ENCODE measurements at places on chromosomes 1 and 21. TPM values are rescaled to one million over a fixed set of nuclear protein-coding genes. Genes with fewer than 3 reads are reported as not detected.
A peak's percentile ranks its signal among the peaks of the same experiment; 100 is the strongest.

The CCDC30 gene
- 3.2 TPM for total RNA-seq

The CNIH3 gene
- total RNA-seq: 3.4 TPM

The IGSF5 gene
- total RNA-seq: not detected

- peaks cover 31% of the 10 kb centered on the region for H3K4me1 ChIP-seq
- DNase-seq: no peak
- peak overlapping the region; percentile 3 for H3K27ac ChIP-seq
These were observed 683 bp upstream of the EFNA4 start for GRCh38 chr1:155062702-155063411.

DNA sequence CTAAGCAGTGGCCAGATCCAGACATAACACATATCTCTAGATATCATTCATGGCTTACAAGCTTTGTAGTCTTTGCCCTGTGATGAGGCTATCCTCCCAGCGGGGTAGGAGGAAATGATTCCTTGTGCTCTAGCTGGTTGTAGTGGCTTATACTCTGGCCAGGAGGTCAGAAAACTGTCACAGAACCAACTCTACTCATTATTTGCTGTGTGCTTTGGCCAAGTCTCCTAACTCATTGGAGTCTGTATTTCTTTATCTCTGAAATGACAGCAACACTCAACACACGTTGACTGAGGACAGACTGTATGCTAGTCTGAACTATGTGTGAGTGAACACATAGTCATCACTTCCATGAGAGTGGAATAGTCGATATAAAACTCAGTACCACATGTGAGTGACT lies 116.7 kb upstream of the F3 start:
- DNase-seq: no peak
- no peaks in the 10 kb centered on the region for H3K36me3 ChIP-seq
- no peaks in the 10 kb centered on the region for H3K27me3 ChIP-seq
- H3K4me3 ChIP-seq: no peak overlapping the region
- H3K27ac ChIP-seq: no peak overlapping the region

DNA sequence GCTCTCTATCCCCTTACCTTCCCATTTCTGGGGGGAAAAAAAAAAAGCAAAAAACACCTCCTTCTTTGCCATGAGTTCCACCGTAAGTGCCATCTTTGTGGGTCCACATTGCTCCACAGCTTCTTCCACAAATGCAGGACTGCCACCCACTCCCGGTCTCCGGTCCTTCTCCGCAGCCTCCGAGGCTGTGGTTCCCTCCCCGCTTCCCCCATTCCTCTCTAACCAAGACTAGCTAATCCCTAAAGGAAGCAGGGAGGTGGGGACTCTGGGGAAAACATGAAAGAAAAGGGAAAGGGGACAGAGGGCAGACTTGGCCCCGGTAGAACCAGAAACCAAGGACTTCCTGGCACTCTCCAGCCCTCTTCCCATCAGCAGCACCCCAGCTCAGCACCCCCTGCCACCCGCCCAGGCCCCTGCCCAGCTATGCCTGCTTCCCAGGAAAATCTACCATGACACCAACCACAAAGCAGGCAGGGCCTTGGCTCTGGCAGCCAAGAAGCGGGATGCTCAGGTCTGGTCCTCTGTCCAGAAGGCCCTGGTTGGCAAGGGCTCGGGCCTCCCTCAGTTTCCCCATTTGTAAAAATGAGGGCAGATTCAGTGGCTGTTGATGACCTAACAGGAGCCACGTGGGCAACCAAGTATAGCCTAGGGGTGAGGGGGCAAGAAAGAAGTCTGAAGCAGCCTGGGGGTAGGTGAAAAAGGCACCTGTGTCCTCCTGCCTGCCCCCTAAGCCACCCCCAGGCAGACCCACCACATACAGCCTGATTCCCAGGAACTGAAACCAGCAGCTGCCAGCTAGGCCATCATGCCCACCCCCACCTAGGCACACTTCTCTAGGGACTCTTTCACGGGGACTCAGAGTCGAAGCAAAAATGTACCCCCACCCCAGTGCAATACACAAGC lies 2.5 kb downstream of the EPHA2 start:
- H3K36me3 ChIP-seq: peaks cover 37% of the 10 kb centered on the region
- peak; percentile 31 for DNase-seq
- peak overlapping the region; percentile 87 for H3K4me3 ChIP-seq
- H3K4me1 ChIP-seq: peaks cover 31% of the 10 kb centered on the region
- peak overlapping the region; percentile 93 for H3K27ac ChIP-seq

The EFNA1 gene
- total RNA-seq: 42.3 TPM

GRCh38 chr21:44850208-44850800 lies 23.2 kb downstream of the PTTG1IP start:
- no peak overlapping the region for H3K4me3 ChIP-seq
- no peak overlapping the region for H3K27ac ChIP-seq
- DNase-seq: no peak
- no peaks in the 10 kb centered on the region for H3K4me1 ChIP-seq
- no peaks in the 10 kb centered on the region for H3K27me3 ChIP-seq

The ZYG11A gene
- not detected for total RNA-seq

- H3K36me3 ChIP-seq: no peaks in the 10 kb centered on the region
- H3K4me3 ChIP-seq: no peak overlapping the region
- peak; percentile 58 for DNase-seq
- peaks cover 32% of the 10 kb centered on the region for H3K4me1 ChIP-seq
These were observed 34.1 kb upstream of the H6PD start for GRCh38 chr1:9200441-9200840.

The RASAL2 gene
- 62.4 TPM for total RNA-seq

- H3K4me1 ChIP-seq: no peaks in the 10 kb centered on the region
- H3K27ac ChIP-seq: peak overlapping the region; percentile 100
- no peaks in the 10 kb centered on the region for H3K27me3 ChIP-seq
- peak; percentile 28 for DNase-seq
- peaks cover 51% of the 10 kb centered on the region for H3K36me3 ChIP-seq
- peak overlapping the region; percentile 95 for H3K4me3 ChIP-seq
These were observed 648 bp downstream of the ATP5PF start for GRCh38 chr21:25733859-25734653.

The DMBX1 gene
- not detected for total RNA-seq

DNA sequence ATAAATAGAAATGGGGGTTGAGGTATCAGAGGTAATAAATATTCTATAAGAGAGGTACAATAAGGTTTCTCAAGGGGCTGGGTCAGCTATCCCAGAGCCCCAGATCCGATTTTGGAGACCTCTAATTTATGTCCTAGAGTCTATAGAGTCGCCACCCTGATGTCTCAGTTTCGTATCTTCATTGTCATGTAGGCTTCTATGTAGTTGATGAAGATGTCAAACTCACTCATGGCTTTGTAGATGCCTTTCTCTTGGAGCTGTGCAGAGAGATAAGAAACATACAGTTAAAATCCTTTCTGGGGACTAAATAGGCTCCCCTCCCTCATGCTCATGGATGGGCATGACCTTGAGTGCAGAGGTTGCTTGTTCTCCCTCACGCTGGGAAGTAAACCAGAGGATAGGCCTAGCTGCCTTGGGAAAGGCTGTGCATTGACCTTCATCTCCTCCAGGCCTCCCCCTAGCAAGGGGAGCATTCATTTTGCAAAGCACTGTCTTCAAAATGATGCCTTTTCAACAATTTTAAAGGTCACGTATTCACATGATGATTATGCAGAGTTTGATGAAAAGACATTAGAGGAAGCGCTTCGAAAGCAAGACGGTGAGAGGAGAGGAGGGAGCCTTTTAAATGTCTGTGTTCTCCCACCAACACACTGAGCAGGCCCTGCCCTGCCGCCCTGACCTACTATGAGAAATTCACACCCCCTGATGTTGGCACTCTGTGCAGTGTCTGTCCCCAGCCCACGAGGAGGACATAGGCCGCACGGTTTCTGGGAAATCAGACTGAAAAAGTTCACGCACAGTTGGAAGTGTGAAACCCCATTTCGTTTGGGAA lies 1.9 kb upstream of the IL19 start:
- H3K27ac ChIP-seq: no peak overlapping the region
- H3K4me3 ChIP-seq: no peak overlapping the region
- H3K36me3 ChIP-seq: no peaks in the 10 kb centered on the region
- H3K4me1 ChIP-seq: no peaks in the 10 kb centered on the region

The PBXIP1 gene
- total RNA-seq: 11.3 TPM

- H3K4me1 ChIP-seq: no peaks in the 10 kb centered on the region
- H3K36me3 ChIP-seq: no peaks in the 10 kb centered on the region
- DNase-seq: no peak
- H3K27me3 ChIP-seq: peaks cover 88% of the 10 kb centered on the region
- H3K4me3 ChIP-seq: no peak overlapping the region
These were observed 698 bp upstream of the OLIG1 start for GRCh38 chr21:33069243-33069642.

DNA sequence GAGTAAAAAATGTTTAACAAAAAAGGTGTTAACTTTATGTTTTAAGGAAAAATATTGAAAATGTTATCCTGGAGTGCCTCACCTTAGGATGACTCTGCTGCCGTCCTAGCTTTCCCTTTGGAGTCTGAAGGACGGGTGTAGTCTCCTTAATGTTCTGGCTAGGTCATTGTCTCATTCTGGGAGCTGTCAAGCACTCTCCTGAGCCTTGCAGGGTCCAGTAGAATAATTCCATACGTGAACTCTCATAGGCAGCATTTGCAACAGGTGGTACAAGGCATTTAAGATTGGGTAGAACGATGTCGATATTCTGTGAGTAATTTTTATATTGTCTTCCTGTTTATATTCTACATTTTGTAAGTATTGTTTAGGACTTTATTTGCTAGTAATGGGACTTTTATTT lies 283.6 kb upstream of the C1orf105 start:
- no peak overlapping the region for H3K4me3 ChIP-seq
- H3K4me1 ChIP-seq: peaks cover 4% of the 10 kb centered on the region
- no peak for DNase-seq
- H3K27me3 ChIP-seq: no peaks in the 10 kb centered on the region

The OR2W3 gene
- not detected for total RNA-seq

- no peaks in the 10 kb centered on the region for H3K4me1 ChIP-seq
- H3K27ac ChIP-seq: no peak overlapping the region
- no peak for DNase-seq
- H3K4me3 ChIP-seq: no peak overlapping the region
These were observed 4.7 kb downstream of the HMGN2 start for GRCh38 chr1:26476958-26477357.

DNA sequence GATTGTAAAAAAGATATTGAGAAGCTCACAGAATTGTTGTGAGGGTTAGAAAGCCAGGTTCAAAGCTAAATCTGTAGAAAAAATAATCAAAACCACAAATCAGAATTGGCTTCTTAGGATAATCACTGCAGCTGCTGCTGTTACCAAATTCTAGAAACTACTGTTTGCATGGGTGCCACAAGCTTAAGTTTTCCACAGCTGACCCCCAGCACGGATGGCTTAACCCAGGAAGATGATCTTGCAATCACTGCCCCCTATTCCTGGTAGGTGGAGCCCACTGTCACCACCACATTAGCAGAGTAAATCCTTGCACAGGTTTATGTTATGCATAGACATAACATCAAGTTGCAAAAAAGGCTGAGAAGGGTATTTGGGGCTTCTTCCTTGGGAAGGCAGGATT lies 877.8 kb upstream of the ADGRL2 start:
- H3K36me3 ChIP-seq: no peaks in the 10 kb centered on the region
- no peaks in the 10 kb centered on the region for H3K27me3 ChIP-seq
- no peak overlapping the region for H3K27ac ChIP-seq
- peaks cover 11% of the 10 kb centered on the region for H3K4me1 ChIP-seq

DNA sequence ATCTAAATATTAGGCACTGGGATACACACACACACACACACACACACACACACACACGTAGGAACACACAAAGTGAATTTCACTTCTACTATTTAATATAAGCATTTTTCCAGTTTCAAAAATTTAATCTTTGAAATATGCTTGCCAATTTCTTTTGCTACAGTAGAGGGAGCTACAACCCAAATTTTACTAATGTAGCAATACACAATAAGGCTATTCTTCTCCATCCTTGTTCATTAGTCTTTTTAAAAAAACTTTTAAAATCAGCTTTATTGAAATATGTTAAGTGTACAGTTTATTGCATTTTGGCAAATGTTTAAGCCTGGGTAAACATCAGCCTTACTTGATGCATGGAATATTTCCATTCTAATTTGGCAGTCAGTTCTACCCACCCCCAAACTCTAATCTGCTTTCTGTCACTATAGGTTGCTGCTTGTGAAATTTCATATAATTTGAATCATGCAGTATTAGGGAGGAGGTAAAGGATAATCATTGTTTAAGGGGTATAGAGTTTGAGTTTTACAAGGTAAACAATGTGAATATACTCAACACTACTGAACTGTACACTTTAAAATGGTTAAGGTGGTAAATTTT lies 93.0 kb upstream of the TENT5C start:
- H3K27ac ChIP-seq: no peak overlapping the region
- no peaks in the 10 kb centered on the region for H3K36me3 ChIP-seq
- H3K27me3 ChIP-seq: no peaks in the 10 kb centered on the region
- peak; percentile 32 for DNase-seq

- H3K36me3 ChIP-seq: no peaks in the 10 kb centered on the region
- H3K4me1 ChIP-seq: peaks cover 24% of the 10 kb centered on the region
- no peak overlapping the region for H3K4me3 ChIP-seq
- DNase-seq: peak; percentile 48
These were observed 12.4 kb upstream of the ATP1A1 start for GRCh38 chr1:116360429-116361173.

The GUCA2B gene
- not detected for total RNA-seq

The SPATA1 gene
- 1.2 TPM for total RNA-seq

DNA sequence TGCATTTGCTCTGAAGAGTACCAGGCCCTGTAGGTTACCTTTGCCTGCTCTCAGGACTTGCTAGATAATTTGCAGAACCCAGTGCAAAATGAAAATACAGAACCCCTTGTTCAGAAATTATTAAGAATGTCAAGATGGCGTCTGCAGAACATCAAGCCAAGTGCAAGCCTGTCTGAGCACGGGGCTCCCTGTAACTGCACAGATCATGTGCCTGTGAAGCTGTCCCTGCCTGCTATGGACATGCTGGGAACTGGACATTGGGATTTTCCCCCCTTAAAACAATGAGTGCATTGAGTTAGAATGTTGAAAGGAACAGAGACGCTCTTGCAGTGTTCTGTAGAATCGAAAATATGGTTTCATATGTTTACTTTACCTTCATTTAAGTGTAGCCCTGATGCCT lies 2.9 kb downstream of the CLDN14 start:
- no peak overlapping the region for H3K27ac ChIP-seq
- no peak overlapping the region for H3K4me3 ChIP-seq
- DNase-seq: no peak

The NPR1 gene
- not detected for total RNA-seq

- H3K27me3 ChIP-seq: peaks cover 28% of the 10 kb centered on the region
- peaks cover 6% of the 10 kb centered on the region for H3K4me1 ChIP-seq
- no peak overlapping the region for H3K27ac ChIP-seq
- no peak for DNase-seq
- no peak overlapping the region for H3K4me3 ChIP-seq
These were observed 18.1 kb downstream of the KNCN start for GRCh38 chr1:46533179-46533864.
